ENCODE measurements at places on chromosomes 1 and 21.

DNA sequence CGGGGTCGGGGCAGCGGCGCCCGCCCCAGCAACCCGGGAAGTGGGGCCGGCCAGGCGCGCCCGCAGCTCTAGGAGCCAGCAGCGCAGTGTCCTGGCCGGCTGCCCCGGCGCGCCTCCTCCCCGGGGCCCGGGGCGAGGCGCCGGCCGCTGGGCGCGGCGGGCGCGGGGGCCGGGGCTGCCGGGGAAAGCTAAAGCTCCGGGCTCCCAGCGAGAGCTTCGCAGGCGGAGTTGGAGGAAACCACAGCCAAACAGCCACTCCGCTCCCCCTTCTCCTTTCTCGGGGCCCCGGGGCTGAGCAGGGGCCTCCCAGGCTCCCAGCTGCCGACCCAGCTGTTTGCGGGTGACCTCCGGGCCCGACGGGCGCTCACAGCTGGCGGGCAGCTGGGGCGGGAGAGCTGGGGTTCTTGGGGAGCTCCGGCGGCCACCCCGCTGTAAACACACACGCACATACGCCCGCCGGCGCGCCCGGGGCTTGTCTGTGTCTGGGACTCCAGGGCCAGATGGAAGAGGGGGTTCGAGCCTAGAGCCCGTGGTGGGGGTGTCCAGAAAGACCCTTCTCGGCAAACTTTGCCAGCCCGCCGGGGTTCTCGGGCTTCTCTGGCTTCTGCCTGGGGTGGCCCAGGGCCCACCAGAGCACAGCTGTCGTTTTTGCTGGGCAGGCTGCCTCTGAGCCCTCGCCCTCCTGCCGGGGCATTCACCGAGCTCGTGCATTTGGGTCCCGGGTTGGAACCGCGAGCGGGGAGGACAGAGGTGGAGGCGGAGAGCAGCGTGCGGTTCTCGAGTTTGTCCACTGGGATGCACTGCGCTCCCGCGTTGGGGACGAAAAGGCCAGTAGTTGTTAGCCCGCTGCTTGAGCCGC lies 1.5 kb downstream of the AJAP1 start:
- DNase-seq: no peak

DNA sequence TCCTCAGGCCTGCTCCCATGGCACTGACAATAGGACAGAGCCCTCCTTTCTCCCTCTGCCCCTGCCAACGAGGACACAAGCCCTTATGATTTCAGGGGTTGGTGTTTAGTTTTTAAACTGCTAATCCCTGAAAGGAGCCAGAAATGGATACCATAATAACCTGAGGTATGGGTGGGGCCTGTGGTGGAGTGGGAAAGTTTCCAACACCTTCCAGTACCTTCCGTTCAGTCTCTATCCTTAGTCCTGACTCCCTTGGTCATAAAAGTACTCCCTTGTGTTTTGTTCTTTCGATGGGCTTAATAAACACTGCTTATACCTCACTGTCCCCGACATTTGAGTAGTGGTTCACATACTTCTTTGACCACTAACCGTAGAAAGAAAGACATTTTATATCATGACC lies 141.8 kb upstream of the MAGI3 start:
- no peak for DNase-seq

DNA sequence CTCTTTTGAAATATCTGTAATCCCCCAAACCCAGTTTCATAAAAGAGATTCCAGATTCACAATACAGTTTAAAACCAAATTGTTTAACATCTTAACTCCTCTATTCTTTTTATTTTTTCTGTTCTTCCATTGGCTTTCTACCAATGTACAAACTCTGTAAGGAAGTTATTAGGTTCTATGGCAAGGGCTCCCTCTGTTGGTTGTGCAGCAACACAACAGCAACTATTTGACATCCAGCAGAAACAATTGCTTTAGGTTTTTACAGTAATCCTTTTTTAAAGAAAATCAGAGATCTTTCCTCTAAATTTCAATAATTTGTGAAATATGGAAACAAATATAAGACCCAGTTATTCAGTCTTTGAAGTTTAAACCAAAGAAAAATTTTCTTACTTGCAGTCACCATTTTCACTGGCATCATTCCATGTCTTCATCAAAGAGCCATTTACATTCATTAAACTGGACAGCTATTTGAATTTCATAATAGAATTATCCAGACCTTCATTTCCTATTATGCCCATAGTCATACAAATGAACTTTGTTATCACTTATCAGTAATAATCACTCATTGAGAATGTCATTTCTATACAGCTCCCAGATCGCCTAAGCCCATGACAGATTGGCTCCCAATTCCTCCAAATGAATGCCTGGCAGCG lies 46.5 kb upstream of the RNF11 start:
- DNase-seq: peak; percentile 64

GRCh38 chr21:28099001-28099705 lies 893.5 kb downstream of the LTN1 start:
- DNase-seq: no peak

- DNase-seq: peak; percentile 45
Measured at GRCh38 chr1:31663622-31664452, 19.2 kb upstream of the PEF1 start.

GRCh38 chr1:211738691-211739301 lies 63.4 kb upstream of the NEK2 start:
- DNase-seq: peak; percentile 21
